ENCODE measurements at places on chromosomes 13 and 19.

DNA sequence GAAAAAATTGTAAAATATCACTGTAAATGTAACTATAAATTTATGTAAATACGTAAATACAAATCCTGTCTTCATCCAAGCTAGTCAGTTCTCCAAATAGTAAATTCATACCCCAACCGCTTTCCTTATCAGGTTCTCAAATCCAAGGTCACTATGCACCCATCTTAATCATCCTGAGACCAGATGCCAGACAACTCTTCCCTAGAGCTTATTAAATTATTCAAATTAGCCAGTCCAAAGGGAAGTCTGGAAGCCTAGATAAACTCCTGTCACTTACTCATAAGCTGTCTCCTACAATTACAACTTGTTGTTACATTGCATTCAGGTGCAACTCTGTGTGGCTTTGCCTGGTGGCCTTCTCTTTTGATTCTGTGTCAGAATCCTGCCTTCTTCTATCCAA, 836.1 kb upstream of the PCDH20 start:
- DNase-seq, result no peak

DNA sequence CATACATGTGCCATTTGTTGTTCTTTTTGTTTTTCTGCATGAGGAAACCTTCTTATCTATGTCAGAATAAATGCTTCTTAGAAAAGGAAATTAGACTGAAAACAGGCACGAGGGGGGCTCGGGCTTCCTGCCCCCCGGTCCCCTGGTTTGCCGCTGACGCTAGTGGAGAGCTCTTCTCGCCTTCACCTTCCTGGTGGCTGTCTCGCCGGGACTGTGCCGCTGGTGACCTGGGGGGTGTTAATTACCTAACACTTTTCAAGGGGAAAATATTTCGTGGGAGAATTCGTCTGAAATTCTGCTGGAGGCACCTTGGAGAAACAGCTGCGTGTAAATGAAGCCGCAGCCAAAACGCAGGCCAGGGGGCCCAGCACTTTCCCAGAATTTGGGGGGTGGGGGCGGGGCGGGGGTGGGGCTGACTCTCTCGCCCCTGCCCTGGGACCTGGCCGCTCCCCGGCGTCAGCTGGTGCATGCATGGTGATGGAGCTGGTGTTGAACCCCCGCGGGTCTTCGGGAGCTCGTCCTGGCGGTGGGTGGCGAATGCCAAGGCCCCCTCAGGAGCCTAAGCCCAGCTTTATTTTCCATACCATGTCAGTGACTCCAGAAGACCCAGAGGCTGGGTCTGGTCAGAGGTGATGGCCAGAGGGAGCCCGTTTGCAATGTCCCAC, 58.3 kb upstream of the MCF2L start:
- no peak for DNase-seq

DNA sequence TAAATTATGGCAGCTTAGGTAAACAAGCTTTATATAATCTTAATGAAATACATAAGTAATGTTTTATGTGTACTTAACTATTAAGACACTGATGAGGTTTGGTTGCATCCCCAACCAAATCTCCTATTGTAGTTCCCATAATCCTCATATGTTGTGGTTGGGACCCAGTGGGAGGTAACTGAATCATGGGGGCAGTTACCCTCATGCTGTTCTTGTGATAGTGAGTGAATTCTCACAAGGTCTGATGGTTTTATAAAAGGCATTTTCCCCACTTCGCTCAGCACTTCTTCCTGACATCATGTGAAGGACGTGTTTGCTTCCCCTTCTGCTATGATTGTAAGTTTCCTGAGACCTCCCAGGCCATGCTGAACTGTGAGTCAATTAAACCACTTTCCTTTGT, 212.7 kb downstream of the DIAPH3 start:
- no peak for DNase-seq

DNA sequence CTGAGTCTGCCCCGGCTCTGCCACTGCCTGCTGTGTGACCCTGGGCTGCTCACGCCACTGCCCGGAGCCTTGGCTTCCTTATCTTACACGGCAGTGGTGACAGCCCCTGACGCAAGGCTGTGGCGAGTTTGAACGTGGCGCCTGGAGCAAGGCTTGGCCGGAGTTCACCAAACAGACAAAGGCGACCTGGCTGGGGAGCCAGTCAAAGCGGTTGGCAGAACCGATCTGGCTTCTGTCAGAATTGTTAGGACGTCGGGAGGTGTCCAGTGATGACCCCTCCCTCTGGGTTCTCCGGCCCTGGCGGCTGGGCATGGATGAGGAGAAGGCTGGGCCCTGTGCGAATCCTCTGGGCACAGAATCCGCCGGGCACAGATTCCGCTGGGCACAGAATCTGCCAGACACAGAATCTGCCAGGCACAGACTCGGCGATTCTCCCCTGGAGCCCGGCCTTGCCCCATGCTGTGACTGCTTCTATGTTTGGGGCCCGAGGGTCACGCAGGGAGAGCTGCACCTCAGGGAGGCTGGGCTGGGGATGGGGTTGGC, 11.7 kb upstream of the TMEM255B start:
- DNase-seq, result no peak

DNA sequence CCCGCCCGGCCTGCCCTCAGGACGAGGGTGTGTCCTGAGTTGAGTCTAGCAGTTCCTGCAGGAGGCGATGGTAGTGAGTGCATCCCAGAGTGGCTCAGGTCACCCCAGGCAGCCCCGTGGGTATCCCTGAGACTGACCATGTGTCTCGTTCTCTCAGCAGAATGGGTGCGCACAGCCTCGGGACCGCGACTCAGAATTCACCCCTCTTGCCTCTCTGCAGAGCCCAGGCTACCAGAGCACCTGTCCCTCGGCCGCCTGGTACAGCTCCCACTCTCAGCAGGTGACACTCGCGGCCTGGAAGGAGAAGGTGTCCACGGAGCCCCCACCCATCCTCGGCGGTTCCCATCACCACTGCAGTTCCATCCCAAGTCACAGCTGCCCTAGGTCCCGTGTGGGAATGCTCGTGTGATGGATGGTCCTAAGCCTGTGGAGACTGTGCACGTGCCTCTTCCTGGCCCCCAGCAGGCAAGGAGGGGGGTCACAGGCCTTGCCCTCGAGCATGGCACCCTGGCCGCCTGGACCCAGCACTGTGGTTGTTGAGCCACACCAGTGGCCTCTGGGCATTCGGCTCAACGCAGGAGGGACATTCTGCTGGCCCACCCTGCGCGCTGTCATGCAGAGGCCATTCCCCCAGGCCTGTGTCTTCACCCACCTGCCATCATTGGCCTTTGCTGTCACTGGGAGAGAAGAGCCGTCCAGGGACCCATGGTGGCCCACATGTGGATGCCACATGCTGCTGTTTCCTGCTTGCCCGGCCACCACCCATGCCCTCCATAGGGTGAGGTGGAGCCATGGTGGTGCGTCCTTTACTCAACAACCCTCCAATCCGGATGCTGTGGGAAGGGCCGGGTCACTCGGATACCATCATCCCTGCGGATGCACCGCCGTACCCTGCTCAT, 87.1 kb upstream of the MCF2L start:
- DNase-seq, result no peak

GRCh38 chr13:110015253-110015652, 228.9 kb upstream of the IRS2 start:
- no peak for DNase-seq

- peak; percentile 42 for DNase-seq
Observed at GRCh38 chr19:2888731-2889224, 11.9 kb upstream of the ZNF57 start.
